ENCODE measurements at places on chromosomes 2 and 18.

DNA sequence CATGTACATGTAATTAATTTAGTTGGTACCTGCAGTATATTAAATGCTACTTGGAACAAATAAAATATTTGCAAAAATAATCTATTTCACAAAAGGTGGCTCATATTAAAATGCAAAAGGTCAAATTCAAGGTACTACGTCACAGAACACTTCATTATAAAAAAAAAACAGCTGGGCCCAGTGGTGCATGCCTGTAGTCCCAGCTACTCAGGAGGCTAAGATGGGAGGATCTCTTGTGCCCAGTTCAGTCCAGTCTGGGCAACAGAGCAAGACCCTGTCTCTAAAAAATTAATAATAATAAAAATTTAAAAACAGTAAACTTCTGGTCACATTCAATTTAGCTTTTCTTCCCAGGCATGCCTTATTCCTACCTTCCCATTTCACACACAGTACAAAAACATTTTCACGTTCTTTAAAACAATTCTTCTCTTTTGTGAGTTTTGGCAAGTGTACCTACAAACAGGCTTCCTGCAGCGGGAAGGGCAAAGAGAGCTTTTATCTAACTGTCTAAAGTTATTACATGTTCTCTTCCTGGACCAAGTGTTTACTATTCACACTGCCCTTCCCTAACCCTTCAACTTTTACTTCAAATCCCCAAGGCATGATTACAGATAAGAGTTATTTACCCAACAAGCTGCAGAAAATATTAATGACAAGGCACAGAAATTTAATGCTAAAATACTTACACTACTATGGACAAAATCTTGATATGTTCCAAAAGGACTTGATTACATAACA lies 10.7 kb downstream of the BAZ2B start:
- no peak for DNase-seq

DNA sequence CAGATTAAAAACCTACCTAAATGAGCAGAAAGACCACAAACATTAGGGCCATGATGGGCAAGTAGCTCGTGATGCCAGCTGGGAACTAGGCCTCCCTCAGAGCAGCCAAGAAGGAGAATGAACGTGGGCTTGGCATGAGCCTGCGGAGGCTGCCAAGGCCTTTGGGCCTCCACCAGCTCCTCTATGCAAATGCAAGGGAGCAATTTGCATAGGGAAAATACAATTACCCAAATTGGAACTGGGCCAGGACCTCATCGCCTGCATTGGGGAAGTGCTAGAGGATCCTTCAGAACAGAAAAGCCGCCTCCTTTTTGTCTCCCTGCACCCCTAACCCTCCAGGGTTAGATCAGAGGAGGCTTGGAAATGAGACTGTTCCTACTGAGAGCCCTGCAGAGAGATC lies 326.4 kb downstream of the SMAD2 start:
- DNase-seq, result no peak

DNA sequence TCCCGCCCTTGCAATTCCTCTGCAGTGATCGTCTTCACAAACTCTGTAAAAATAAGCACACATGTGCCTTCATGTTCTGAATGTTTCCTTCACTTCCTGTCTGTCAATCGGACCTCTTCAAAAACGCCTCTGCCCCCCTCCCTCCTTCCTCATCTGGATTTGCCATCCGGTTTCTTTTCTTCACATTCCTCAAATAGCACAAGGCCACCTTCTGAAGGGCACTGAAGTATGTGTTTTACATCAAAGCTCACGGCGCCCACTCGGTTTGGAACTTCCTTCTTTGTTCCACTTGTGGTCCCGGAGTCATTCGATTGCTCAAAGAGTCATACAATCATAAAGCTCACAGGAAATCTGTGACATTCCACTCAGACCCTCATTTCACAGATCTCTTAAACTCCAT lies 758.1 kb upstream of the SALL3 start:
- DNase-seq, result no peak

DNA sequence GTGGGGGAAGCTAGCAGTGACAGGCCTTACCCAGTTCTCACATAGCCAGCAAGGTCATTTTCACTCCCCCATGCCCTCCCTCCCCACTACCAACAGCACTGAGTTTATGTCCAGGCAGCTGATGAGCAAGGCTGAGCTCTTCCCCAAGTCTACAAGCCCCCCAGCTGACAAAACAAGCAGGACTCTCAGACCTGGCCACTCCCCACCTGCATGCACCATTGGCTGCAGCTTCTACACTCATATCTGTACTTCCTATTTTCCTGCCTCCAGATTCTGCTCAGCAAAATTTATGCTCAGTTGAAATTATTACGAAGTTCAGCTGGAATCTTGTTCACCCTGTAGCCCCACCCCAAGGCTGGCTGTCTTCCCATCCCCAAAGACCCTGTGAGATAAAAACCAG lies 339.3 kb downstream of the ARL6IP6 start:
- no peak for DNase-seq

- no peak for DNase-seq
These were observed 201.9 kb upstream of the NT5C1B start for GRCh38 chr2:18791172-18791797.

DNA sequence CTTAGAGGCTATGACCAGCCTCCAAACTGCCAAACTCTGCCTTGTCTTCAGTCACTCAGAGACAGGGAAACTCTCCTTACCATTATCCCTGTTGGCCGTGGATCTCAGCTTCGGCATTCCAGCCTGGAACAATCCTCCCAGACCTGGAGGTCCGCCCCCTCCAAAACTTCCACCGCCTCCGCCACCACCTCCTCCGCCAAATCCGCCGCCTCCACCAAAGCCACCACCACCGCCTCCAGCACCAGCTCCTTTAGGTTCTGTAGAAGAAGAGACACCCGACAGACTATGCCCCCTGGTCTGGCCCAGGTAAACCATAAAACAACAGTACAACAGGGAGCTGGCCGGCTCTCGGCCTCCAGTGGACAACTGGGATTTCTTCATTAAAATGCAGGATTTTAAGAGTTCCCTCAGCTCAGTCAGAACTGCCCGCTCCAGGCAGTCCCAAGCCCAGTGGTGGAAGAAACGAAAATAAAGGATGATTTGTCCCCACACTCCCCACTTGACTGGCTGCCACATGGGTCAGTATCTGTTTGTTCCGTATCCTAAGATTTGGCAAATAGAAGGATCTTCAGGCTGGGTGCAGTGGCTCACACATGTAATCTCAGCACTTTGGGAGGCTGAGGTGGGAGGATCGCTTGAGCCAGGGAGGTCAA lies 22.4 kb downstream of the WIPF1 start:
- no peak for DNase-seq

GRCh38 chr2:5352286-5352685 lies 339.9 kb upstream of the SOX11 start:
- DNase-seq, result no peak

DNA sequence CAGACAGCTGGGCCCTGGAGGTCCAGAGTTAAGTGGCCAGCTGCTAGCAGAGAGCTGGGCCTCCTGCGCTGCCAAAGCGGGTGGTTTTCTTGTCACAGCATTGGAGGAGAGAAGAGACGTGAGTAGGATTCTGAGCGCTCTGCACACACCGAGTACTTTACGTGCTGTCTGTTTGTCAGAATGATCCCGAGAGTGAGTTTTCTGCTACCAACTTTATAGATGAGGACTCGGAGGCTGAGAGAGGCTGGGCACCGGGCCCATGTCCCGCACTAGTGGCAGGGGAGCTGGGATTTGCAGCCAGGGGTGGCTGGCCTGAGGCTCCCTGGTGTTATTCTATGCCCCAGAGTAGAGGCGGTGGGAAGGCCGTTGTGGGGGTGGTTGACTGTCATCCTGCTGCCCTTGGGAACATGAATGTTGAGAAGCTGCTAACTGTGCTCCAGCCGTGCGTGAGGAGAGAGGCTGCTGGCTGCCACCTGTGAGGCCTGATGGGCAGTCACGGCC lies 36.3 kb upstream of the MBP start:
- DNase-seq, result no peak

GRCh38 chr2:153230977-153231376 lies 247.6 kb downstream of the RPRM start:
- DNase-seq, result no peak

DNA sequence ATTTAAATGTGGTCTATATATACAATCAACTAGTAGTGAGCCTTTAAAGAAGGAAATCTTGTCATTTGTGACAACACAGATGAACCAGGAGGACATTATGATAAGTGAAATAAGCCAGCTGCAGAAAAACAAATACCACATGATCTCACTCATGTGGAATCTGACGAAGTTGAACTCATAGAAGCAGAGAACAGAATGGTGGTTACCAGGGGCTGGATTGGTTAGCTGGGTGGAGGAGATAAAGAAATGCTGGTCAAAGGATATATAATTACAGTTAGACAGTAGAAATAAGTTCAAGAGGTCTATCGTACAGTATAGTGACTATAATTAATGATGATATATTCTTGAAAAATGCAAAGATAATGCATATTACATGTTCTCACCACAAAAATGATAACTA lies 267.9 kb downstream of the FBXO15 start:
- no peak for DNase-seq

- DNase-seq, result no peak
These were observed 20.7 kb upstream of the TTN start for GRCh38 chr2:178827739-178828485.

DNA sequence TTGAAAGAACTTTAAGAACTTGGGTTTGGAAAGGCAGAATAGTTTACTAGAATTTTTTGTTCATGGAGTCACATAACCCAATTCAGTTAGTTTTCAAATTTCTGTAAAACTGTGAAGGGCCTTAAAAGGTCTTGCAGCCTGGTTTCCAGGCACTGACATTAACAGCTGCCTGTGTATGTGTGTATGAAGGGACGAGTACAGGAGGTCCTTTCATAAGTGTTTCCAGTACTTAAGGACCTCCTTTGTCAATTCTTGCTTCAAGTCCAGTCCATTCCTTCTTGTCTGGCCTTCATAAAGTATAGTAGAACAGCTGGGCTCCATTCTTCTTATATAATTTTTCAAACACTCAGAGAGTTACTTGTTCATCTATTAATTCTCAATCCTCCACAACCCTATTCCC lies 136.5 kb downstream of the NR4A2 start:
- DNase-seq, result no peak

DNA sequence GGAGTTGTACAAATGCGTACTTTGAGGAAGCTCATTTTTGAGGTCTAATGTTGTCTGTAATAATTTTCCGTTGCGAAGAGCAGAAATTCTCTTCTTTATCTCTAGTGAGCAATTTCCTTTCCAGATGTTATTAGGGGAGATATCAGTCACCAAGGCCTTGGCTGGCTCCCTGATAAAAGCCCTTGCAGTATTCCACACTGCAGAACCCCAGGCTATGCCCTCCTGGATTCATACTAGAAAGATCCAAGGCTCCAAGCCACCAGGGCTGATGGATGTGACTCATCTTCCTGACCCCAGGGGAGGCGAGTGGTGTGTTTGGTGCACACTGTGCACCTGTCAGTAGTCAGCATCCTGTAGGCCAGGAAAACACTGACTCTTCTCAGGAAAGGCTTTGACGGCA lies 34.7 kb downstream of the INO80C start:
- DNase-seq, result no peak

GRCh38 chr2:110852051-110852450 lies 119.7 kb downstream of the ACOXL start:
- DNase-seq, result no peak

GRCh38 chr2:3399381-3399780 lies 19.9 kb downstream of the TRAPPC12 start:
- no peak for DNase-seq

- no peak for DNase-seq
These were observed 116.4 kb downstream of the NDUFA10 start for GRCh38 chr2:239908744-239909143.

GRCh38 chr2:148907085-148907785 lies 32.2 kb downstream of the KIF5C start:
- no peak for DNase-seq

- no peak for DNase-seq
These were observed 1500.6 kb upstream of the TMEFF2 start for GRCh38 chr2:193695367-193695766.

DNA sequence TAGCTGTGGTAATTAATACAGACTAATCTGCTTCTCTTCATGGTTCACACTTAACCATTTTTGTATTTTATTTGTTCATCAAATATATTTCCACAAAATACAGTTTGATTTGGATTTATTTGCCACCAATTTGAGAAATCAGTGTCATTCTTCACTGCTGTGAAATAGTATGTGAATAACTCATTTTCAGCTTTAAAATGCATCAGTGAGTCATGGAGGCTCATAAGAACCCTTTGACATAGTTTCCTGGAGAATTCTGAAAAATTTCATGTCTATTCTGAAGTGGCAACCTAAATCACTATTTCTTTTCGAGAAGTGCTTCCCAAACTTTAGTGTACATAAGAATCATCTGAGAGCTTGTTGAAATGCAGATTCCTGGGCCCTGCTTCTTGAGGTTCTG lies 1026.7 kb upstream of the ACVR2A start:
- no peak for DNase-seq

GRCh38 chr2:205781244-205781931 lies 99.1 kb downstream of the NRP2 start:
- DNase-seq, result no peak

GRCh38 chr2:25712455-25712854 lies 39.1 kb upstream of the DTNB start:
- DNase-seq, result no peak

DNA sequence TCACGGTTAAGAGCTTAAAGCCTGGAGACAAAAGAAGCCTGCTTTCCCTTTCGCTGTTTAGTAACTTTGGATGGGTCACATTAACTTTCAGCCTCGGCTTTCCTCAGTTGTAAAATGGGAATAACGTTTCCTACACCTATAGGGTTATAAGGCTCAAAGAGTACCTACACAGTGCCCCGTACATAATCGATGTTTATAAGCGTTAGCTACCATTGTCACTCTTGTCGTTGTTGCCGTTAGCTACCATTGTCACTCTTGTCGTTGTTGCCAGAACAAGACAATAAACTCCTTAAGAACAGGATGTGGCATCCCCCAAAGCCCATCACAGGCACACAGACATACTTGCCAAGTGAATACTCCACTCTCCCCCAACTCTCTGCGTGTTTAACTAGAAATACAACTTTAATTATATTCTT lies 901 bp upstream of the MFSD6 start:
- DNase-seq, result no peak

DNA sequence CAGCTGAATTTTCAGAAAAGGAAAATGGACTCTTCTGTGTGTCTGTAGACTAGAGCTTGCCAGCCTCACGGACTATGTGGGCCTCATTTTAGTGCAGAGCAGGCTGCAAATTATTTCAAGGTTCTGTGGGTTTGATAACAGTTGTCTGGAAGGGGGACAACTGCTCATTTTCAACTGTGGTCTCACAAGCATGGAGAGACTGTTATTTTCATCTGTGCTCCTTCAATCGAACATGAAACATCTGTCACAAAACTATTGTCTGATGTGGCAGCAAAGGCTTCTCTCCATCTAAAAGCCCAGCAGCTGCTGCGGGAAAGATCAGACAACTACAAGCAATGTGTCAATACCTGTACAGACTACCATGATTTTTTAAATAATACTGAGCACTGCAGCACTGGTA lies 211.8 kb downstream of the LRRTM4 start:
- DNase-seq, result no peak

DNA sequence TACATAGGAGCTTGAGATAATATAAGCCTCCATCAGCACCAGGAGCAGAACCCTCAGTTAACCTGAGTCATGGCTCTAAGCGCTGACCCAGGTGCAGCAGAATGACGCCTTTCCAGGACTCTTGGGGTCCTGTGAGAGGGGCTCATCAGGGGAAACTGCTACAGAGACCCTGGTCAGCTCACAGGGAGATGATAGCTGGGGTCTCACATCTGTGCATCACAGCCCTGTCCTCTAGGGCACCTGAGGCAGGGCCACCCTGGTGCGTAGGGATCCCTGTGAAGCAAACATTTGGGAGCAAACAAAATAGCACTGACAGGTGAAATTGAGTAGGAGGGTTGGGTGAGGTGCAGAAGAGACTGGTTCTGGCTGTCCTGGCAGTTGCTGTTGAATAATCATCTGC lies 219.2 kb downstream of the SH3RF3 start:
- DNase-seq, result no peak

- DNase-seq, result no peak
These were observed 8.6 kb upstream of the ARMC9 start for GRCh38 chr2:231189571-231190495.

Data from CD4-positive, alpha-beta T cell treated with Interferon alpha-2 for 1 hour (primary cell).